Activated naive CD4-positive, alpha-beta T cell treated with anti-CD3 and anti-CD28 coated beads for 36 hours (primary cell): ENCODE measurements at places on chromosomes 6 and 20.

GRCh38 chr6:19731282-19731681 lies 105.9 kb upstream of the ID4 start:
- no peak for DNase-seq

- no peak for DNase-seq
Observed at GRCh38 chr20:51532577-51533191, 9.8 kb downstream of the NFATC2 start.

DNA sequence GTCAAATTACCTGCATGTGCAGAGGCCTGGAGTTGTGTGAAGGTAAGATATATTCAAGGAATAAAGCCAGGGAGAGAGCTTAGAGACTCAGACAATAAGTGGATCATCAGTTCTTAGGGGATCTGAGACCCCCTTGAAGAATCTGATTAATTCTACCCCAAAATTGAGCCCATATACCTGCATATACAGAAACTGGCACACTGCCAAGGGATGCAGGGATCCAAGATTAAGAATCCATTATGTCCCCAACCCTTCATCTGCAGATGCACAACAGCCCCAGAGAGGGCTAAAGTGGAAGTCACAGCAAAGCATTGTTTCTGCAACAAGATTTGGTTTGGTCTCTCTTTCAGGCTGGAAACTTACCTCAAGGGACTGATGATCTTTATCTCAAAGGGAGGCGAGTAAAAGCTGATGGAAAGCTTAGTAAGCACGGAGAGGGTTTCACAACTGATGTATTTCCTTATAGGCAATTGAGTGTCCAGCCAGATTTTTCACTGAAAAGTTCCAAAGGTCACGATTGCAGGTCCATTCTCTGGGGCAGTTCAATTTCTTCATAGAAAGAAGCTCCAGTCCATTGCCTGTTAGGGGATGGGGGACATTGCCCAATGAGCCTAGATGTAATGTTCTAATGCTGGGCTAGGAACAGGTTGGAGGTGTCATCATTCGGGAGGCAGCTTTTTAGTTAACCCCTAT lies 20.9 kb upstream of the STK35 start:
- no peak for DNase-seq

GRCh38 chr20:61913423-61914225 lies 152.1 kb downstream of the TAF4 start:
- no peak for DNase-seq

DNA sequence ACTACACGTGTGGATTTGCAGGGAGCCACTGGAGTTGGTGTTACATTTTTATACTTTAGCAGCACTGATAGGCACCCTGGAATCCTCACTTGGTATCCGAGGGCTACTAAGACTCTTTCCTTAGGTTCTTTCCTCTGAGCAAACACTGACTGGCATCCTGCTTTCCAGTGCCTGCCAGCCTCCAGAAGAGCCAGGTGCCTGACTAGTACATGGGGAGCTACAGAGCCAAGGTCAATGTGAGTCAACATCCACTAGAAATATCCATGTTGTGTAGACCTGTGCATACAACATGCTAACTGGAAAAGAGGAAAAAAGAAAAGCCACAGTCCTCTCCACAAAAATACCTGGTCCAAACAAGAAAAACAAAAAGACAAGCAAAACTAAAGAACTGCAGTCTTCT lies 5.9 kb downstream of the TUBB1 start:
- no peak for DNase-seq

DNA sequence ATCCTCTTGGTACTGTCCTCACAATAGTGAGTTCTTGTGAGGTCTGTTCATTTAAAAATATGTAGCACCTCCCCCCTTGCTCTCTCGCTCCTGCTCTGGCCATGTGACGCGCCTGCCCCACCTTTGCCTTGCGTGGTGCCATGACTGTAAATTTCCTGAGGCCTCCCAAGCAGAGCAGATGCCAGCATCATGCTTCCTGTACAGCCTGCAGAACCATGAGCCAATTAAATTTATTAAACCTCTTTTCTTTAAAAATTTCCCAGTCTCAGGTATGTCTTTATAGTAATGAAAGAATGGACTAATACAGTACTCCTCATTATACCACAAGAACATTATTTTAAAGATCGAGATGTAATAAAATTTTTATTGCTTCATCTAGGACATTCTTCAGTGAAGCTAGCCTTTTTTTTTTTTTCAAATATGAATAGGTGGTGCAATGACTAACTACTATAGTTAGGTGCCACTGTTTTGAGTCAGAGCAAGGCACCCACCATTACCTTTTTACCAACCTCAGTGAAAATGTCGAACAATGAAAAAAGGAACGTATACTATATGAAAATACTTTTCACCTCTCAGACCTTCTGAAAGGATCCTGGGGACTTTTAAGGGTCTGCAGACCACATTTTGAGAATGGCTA lies 191.1 kb upstream of the SGK1 start:
- no peak for DNase-seq

- DNase-seq = peak; percentile 41
Observed at GRCh38 chr6:57221191-57221935, 744 bp downstream of the RAB23 start.

- DNase-seq = peak; percentile 38
Observed at GRCh38 chr6:149965194-149966020, 1.7 kb downstream of the ULBP1 start.

DNA sequence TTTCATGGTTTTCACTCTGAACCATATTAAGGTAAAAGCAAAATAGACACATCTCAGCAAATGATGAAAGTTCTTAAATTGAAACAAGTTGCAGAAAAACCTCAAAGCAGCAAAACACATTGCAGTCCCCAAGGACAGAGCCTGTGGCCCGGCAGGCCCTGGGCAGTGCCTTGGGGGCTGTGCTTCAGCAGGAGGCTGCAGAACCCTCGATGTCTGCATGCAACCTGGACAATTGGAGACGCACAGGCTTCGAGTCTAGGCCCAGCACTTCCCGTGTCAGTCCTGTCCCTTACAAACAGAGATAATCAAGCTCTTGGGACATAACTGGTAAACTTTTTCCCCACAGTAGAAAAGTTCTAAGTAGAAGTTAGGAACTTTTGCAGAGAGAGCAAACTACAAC lies 9.2 kb downstream of the PYGB start:
- no peak for DNase-seq

- DNase-seq = no peak
Observed at GRCh38 chr6:100343316-100344077, 121.2 kb downstream of the SIM1 start.

GRCh38 chr20:33309631-33310030 lies 26.6 kb downstream of the BPIFB1 start:
- no peak for DNase-seq

DNA sequence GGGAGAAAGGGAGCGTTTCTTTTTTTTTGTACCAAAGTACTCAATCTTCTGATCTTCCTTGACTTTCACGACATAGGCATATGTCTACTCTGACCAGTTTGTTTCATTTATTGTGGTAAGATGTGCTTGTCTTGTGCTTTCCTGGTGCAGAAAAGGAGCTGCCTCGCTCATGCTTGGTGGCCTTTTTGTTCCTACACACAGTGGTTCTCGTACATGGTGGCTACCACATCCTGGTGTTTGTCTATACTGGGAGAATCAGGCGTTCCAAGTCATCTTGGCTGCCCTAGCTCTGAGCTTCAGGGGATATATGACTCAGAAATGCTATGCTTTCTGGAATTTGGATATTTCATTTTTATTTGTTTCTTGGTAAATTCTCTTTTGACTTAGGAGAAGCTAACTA lies 31.8 kb downstream of the MYB start:
- DNase-seq = peak; percentile 33

GRCh38 chr6:22071270-22072041 lies 225.4 kb downstream of the PRL start:
- no peak for DNase-seq

GRCh38 chr6:57123111-57123510 lies 33.1 kb downstream of the ZNF451 start:
- peak; percentile 8 for DNase-seq

DNA sequence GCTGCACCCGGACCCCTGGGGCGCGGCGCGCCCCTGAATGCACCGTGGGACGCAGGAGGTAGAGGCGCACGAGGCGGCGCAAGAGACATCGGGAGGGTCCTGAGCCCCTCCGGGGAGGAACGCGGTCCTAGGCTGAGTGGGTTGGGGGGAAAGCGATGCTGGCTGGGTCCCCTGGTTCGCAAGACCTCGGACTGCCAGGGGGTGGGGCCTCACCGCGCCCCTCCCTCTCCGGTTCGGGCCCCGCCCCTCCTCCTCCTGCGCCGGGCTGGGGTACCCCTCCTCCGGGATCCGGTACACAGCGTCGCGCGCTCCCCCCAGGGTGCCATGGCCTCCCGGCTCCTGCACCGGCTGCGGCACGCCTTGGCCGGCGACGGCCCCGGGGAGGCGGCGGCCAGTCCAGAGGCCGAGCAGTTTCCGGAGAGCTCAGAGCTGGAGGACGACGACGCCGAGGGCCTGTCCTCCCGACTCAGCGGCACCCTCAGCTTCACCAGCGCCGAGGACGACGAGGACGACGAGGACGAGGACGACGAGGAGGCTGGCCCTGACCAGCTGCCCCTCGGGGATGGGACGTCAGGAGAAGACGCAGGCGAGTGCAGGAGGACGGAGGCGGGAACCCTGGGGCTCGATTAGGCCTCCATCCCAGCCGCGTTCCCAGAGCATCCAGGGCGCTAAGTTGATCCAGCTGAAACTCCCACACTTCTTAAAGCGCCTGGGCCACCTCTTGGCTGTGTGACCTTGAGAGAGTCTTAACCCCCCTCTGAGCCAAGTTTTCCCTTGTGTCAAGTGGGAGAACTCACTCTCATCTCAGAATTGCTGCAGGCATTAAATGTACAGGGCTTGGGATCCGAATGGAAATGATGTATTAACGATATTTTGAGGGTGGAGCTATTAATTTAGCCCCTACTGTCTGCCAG lies 541 bp downstream of the SNX21 start:
- DNase-seq = peak; percentile 46

GRCh38 chr6:29705389-29706231 lies 17.6 kb upstream of the HLA-F start:
- no peak for DNase-seq

GRCh38 chr6:97790926-97791590 lies 508.0 kb upstream of the MMS22L start:
- DNase-seq = no peak

- no peak for DNase-seq
Observed at GRCh38 chr20:46112430-46113112, 5.5 kb upstream of the CD40 start.

GRCh38 chr20:35274172-35275092 lies 3.5 kb downstream of the MMP24OS start:
- DNase-seq = no peak

DNA sequence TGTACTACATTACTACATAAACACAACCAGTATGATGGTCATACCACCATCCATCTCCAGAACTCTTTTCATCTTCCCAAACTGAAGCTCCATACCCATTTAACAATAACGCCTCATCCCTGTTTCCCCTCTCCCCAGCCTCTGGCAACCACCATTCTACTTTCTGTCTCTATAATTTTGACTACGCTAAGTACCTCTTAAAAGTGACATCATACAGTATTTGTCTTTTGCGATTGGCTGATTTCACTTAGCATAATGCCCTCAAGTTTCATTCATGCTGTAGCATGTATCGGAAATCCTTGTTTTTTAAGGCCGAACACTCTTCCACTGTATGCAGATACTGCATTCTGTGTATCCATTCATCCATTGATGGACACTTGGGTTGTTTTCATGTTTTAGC lies 29.7 kb downstream of the GABRR1 start:
- no peak for DNase-seq

DNA sequence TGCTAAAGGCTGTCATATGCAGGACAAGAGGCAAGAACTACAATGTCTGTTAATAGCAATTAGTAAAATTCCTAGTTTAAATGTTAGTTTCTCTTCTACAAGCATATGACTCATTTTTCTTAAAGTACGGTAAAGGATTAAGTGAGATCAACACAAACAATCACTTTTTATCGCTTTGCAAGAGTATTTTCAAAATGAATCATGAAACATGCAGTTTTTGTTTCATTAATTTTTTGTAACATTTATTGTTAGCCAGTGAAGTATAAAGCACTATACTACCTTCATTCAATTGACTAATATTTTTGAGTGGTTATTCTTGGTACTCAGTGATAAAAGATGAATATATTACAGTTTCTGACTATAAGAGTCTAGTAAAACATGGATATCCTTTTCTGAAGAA lies 138.6 kb downstream of the AHI1 start:
- DNase-seq = no peak

DNA sequence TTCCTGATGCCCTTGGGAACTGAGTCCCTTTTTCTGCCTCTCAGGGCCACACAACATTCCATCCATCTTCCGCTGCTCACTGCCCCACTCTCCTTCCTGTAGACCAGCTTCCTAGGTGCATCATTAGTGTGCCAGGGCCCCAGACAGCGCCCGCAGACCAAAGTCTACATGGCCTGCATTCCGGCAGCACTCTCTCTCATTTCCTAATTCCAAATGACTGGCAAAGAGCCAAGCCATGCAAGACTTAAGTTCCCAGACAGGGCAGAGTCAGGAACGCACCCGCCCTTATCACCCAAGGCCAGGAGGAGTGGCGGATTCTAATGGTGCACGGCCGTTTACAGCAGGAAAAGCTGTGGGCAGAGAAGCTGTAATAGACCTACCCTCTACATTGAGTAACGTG lies 159.8 kb upstream of the ARID1B start:
- DNase-seq = no peak

GRCh38 chr6:36054956-36055355 lies 27.3 kb downstream of the MAPK14 start:
- DNase-seq = no peak

- no peak for DNase-seq
Observed at GRCh38 chr6:149876241-149876933, 12.2 kb upstream of the LRP11 start.

DNA sequence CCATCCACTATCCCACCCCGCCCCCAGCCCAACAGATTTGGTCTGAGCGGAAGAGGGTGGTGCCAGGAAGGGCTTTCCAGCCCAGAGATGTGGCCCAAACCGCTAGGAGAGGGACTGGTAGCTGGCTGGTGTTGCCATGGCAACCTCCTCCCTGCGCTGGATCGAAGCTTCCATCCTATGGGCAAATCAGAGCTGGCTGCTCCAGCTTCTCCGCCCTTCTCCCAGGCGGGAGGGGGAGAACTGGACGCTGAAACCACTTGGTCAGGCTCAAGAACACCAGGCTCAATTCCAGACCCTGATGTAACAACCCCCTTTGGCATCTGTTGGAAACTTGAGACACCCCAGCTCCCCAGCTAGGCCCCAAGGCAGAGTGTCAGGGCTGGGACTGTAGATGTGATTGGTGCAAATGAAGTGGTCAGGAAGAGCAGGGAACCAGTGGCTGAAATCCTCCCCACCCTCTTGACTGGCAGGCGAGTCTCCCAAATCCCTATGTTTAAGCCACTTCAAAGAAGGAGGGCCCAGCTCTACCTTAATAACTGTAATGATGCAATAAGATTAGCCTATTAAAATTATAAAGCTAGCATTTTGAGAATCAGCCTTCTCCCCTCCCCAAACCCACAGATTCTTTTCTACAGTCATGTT lies 4.2 kb downstream of the RIMS4 start:
- DNase-seq = no peak
